Foreskin fibroblast (primary cell): ENCODE measurements at places on chromosomes 7 and 10.

- no peak for DNase-seq
Observed at GRCh38 chr10:23643111-23643780, 204.4 kb downstream of the OTUD1 start.

DNA sequence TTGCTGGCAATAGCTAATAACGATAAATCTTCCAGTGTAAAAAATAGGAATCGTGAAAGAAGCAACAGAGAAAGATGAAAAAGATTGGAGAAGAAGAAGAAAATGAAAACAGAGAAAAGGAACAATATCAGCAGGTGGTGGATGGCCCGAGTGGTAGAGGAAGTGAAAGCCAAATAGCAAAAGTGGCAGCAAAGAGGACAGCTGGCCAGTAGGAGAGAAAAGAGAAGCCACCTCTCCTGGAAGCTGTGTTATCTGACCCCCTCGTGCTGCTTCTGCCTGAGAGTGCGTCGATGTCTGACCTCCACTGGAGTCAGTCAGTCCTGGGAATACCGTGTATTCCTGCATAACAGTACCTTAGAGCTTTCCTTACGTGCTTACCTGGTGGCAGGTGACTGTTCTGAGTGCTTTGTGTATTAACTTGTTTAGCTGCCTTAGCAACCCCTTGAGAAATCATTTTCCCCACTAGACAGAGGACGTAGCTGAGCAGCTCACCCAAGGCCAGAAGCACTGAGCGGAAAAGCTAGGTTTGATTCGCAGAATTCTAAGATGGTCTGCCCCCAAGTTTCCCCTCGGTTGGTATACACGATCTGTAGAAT lies 88.3 kb downstream of the CHN2 start:
- no peak for DNase-seq

DNA sequence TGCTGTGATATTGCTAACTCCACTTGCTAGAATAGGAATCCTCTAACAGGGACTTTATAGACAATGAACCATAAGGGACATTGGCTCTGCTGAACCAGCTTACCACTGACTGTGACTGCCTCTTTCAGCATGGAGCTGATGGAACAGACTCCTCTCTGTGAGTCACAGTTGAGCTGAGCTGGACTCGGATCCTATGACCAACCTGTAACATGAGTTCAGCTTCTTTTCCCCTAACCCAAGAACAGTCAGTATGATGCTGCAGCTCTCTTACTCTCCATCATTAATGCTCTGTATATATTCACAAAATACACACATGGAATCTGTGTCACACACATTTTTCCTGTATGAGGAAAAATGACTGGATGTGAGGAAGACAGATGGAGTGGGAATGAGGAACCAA lies 177.9 kb upstream of the BET1 start:
- peak; percentile 93 for DNase-seq

- DNase-seq = no peak
Observed at GRCh38 chr10:42934842-42935241, 142.0 kb upstream of the RET start.

- DNase-seq = no peak
Observed at GRCh38 chr7:142788303-142789289, 17.8 kb downstream of the PRSS2 start.

- DNase-seq = no peak
Observed at GRCh38 chr10:1658658-1659057, 78.7 kb downstream of the ADARB2 start.

GRCh38 chr7:123792547-123792946 lies 43.7 kb upstream of the WASL start:
- DNase-seq = no peak

DNA sequence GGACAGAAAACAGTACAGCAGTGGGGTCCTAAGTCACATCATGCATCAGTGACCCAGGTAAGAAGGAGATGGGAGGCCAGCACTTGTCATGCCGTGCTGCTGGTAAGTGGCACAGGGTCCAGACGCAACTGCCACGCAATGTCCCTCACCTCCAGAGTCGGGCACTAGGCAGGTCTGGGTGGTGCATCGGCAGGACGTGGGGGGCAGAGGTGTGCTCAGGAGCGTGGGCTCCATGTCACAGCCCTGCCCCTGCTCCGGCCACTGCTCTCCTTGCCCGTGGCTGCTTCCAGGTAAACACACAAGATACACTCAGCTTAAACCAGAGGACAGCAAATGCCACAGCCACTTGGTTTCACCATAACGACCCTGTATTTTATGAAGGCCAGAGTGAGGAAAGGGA lies 47.3 kb downstream of the COBL start:
- no peak for DNase-seq

DNA sequence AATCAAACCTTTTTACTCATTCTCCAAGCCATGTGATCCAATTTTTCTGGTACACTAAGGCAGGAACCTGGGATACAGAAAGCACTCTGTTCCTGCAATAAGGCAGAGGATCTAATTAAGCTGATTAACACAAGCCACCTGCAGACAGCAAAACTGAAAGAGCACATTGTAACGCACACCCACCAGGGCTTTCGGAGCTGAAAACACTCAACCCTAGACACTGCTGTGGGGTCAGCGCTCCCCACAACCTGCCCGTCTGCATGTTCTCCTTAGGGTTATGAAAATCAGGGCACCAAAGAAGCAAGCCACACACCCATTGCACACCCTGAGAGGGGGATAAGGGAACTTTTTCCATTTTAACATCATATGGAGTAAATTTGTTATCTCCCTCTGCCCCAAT lies 1022.2 kb upstream of the LRRTM3 start:
- DNase-seq = no peak

DNA sequence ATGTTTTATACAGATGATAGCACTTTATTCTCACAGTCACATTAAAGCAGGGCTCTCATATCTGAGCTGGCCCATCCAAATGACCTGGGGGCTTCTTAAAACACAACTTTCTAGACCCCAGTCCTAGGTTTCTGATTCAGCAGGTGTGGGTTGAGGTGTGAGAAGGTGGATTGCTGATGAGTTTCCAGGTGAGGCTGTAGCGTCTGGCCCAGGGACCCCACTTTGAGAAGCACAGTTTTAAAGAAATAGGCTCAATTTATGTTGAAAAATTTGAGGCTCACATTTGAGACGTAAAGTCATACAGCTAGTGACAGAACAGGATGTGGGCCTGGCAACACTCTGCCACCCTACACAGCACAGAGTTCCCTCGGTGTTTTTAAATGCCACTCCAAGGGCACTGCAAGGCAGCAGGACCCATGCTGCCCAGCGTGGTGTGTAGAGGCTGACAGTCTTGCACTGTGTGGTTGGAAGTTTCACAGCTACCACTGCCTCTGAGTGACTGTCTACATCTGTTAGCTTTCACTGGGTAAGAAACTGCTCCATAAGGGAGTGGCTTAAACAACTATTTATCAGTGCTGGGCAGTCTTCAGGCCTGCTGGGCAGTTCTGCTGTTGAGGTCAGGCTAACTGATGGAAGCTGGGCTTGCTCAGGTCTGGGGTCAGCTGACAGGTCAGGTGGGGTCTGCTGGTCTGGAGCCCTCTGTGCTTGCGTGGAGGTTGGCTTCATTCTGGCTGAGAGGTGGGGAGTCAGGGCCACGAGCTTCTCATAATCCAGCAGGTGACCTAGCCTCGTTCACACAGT lies 319.7 kb downstream of the CXCL12 start:
- DNase-seq = no peak

DNA sequence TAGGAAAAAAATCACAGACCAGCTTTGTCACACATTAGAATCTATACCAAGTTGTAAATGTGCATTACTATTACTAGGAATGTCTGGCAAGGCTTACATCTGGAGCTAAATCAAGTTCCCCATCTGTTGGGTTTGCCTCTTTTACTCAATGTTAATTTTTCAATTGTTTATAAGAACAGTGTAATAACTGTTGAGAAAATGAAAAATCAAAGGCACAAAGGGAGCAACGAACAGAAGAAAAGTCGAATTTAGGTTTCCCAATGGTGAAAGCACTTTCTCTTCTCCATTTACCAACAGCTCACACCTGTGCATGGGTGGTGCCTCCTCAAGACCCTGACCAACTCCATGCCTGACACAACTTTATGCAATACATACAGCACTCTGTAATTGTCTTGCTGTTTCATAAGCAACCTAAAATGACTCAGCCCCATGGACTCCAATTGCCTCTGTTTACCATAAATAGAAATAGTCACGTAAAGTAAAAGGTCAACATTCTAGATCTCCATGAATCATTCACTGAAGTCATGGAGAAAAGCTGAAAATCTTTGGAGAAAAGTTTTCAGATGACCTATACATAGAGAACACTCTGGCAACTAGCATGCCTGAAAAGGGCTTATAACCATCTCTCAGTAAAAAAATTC lies 95.5 kb upstream of the KCNIP2 start:
- peak; percentile 87 for DNase-seq

- no peak for DNase-seq
Observed at GRCh38 chr7:4026941-4027486, 655.1 kb upstream of the FOXK1 start.

- DNase-seq = no peak
Observed at GRCh38 chr7:216360-217300, 24.3 kb downstream of the FAM20C start.

- DNase-seq = peak; percentile 46
Observed at GRCh38 chr10:63515002-63515763, 6.0 kb upstream of the REEP3 start.

DNA sequence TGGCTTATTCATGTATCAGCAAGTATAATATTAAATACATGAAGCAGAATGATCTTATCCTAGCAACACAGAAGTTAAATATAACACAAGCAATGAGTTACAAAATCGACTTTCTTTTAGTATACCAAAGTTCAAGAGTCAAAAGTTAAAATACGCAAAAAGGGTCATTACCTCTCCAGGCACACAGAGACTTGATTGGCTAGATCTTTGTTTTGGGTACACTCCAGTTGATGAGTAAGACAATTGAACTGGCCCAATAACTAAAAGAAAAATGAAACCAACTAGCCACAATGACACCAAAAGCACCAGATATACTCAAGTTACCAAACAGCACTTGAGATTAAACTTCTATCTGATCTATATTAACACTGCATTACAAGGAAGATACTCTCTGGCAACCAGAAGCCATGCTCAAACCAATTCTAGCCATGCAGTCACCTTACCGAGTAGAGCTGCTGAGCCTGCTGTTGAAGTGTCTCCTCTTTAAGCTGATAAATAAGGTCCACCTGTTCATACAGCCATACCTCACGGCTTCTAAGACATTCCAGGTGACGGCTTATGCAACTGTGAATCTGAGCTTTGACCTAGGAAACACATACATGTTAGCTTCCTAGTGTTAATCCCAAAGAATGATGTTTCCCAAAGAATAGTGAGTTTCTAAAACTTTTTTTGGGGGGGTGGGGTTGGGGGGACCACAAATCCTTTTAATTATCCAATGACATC lies 15.6 kb downstream of the NCOA4 start:
- DNase-seq = no peak

GRCh38 chr7:93913197-93913596 lies 6.8 kb downstream of the GNGT1 start:
- DNase-seq = no peak

GRCh38 chr10:78514459-78514858 lies 480.8 kb downstream of the RPS24 start:
- no peak for DNase-seq

GRCh38 chr7:100080907-100081534 lies 502 bp downstream of the ZNF3 start:
- no peak for DNase-seq

- DNase-seq = no peak
Observed at GRCh38 chr7:3464900-3465622, 164.0 kb downstream of the SDK1 start.

GRCh38 chr7:1844951-1845390 lies 174.9 kb downstream of the ELFN1 start:
- no peak for DNase-seq

DNA sequence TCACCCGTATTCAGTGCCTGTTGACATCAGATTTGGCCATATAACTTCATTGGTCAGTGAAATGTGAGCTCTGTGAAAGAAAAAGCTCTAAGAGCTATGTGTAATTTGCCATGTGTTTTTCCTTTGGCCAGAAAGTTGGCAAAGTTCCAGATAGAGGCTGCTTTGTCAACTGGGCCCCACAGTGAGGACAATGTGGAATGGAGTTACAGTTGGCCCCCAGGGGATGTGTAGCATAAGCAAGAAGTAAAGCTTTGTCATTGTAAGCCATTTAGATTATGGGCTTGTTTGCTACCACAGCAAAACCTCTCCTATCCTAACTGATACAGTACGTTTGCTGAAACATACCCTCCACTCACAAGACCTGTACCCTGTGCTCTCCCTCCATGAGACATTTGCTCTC lies 119.1 kb upstream of the HABP2 start:
- no peak for DNase-seq

- DNase-seq = no peak
Observed at GRCh38 chr7:96114190-96114589, 207.7 kb downstream of the SLC25A13 start.

DNA sequence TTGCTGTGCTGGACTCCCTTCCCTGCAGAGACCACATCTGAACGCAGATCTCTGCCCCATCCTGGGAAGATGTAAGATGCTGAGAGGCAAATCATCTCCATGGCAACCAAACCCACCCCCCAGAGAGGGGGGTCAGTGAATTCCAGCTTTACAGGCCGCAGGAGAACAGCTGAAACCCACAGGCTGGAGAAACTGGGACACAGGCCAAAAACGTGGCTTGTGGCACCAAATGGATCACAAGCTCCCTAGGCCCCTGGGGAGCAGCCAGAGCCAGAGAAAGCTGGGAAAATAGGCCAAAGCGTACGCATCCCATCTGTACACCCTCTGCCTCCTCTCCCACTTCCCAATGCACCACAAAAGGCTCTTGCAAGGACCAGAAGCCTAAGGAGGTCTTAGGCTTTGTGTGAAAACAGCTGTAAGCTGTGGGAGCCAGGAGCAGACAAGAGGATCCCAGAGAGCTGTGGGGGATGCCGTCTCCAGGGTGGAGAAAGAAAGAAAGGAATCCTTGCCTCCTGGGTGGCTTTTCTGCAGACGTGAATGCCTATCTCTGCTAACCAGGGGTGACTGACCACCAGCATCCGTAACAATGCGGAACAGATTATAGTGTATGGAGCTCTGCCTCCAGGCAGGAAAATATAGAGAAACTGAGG lies 59.5 kb downstream of the TMEM130 start:
- no peak for DNase-seq

DNA sequence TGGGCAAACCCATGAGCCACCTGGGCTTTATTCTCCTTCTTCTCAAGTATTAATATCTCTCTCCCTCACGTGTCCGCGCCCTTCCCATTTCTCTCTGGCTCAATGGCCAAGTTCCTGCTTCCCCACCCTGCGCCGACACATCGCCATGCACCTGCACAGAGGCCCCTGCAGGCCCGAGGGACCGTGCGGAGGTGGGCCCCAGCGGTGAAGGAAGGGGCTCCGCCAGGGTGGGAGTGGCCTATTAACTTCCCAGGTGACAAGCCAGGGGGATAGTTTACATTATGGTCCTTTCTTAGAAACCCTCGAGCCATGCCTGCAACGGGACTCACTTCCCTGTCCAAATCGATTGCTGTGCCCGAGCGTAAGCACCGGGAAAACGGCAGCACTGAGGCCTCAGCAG lies 110.0 kb upstream of the ADARB2 start:
- no peak for DNase-seq

DNA sequence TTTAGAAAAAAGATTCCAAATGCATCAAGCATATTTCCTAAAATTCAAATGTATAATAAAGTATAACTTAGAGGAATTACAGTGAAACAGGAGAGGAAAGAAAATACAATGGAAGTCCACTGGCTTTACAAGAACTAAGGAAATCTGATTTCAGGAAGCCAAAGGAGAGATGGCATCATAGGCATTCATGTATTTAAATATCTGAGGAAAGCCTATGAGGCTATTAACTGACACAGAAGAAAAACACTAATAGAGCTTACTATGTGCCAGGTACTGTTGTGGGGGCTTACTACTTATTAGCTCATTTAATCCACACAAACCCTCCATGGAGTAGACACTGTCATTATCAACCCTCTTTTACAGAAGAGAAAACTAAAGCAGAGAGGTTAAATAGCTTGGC lies 92.2 kb downstream of the SRPK2 start:
- DNase-seq = no peak

- no peak for DNase-seq
Observed at GRCh38 chr10:117131376-117132327, 6.4 kb downstream of the VAX1 start.
